ENCODE measurements at places on chromosomes 1 and 21.
A peak's percentile ranks its signal among the peaks of the same experiment; 100 is the strongest.

GRCh38 chr1:48070396-48070750 lies 73.2 kb upstream of the TRABD2B start:
- no peak for DNase-seq

DNA sequence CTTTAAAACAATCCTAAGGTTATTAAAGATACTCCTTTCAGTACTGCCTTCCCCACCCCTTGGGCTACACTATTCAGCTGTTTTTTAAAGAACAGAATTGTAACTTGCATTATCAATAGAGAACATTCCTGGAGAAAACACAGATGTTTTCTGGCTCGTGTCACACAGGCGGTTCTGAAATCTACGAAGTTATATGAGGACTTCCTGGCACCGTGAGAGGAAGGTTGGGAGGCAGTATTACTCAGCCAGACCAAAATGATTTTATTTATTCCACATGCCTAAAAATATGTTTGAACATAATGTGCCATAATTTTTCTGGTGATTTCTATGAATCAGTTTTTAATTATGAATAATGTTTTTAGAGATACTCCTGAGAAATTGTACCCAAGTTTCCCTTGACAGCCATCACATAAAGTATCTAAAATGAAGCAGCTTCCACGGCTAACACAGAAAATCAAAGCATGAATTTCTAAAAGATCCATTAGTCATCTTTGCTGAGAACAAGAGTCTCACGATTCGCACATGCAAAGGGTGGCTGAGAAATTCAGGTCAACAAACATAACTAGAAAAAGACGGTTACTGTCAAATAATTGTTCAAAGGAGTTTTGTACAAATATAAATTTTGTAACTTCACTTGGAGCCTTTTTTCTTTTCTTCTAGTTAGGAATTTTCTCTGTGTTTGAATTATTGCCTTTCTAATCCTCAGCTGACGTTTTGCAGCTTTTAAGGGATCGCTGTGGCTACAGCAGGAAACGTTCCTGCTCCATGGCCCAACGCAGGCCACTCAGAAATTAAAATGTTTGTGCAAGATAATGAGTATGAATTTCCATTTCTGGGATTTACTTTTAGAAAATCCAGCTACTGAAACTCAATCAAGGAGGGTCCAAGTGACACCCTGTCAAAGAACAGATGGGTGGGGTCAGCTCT lies 8.0 kb upstream of the SIM2 start:
- no peak for DNase-seq

DNA sequence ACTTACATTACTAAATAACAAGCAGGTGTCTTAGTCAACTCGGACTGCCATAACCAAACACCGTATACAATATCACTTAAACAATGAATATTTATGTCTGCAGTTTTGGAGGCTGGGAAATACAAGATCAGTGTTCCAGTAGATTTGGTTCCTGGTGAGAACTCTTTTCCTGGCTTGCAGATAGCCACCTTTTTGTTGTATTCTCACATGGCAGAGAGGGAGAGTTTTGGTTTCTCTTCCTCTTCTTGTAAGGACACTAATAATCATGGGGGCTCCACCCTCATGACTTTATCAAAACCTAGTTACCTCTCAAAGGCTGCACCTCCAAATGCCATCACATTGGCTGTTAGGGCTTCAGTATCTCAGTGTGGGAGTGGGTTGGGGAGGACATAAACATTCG lies 82.9 kb upstream of the CACYBP start:
- no peak for DNase-seq

DNA sequence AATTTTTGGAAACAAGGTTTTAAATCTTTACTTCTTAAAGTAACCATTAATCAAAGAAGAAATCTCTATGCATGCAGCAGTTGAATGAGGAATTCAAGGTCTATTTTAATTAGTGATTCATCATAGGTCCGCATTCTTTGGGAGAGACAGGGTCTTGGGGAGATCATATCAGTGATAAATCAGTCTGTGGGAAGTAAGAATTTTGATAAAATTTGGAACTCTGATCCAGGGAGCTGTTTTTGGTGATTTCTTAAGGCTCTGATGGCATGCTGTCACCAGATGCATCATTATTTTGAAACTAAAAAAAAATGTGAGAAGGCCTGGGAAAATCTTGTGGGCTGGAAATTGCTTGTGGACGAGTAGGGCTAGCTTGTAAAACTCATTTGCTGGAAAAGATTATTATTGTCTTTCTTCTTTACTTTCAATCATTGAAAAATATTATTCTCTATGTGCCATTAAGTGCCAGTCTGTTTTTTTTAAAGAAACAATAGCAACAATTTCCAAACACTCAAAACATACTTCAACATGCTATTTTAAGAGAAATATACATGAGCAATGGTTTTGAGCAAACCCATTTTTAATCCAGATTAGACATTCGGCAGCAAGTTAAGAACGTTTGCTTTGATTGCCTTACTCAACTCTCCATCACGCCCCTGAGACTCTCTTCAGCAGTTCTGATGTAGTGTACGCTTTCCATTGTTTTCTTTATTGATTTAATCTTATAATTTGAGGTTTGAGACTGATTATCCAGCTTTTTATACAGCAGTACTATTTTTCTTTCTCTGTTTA lies 62.6 kb downstream of the ZBTB18 start:
- DNase-seq: no peak

DNA sequence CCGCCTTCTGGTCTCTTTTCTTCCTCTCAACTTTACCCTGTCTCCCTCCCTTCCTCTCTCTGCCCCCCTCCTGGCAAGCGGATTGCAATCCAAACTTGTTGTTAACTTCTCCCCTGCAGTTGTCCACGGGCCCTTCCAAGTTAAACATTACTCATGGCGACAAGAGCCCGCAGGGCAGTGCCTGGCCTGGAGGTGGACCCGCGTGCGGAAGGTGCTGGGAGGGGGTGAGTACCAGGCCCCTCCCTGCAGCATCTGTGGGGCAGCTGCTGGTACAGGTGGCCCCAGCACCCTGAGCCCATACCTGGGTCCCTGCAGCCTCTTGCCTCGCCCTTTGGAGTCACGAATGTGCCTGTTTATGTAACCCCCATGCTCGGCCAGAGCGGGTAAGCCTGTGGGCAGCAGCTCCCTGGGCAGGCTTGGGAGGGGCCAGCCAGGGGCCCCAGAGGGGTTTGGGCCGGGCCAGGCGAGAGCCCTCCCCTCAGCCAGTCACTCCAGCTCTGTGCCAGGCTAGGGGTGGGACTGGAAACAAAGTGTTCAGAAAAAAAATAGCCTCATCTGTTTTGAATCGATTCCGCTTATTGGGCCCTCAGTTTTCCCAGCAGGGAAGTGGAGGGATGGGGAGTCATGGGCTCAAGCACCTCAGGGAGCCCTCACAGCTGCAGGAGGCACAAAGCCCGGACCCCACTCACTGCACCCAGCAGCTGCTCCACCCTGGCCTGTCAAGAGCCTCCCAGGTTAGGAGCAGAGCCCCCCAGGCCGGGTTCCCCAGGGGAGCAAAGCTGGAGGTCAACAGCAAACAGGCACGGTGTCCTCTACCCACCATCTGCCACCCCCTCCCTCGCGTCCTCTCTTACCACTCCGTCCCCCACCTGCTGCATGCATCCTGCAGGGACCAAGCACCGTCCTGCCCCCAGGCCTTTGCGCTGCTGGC lies 14.0 kb upstream of the FAAP20 start:
- DNase-seq: no peak

- DNase-seq: no peak
These were observed 17.7 kb downstream of the DDAH1 start for GRCh38 chr1:85447006-85447943.

DNA sequence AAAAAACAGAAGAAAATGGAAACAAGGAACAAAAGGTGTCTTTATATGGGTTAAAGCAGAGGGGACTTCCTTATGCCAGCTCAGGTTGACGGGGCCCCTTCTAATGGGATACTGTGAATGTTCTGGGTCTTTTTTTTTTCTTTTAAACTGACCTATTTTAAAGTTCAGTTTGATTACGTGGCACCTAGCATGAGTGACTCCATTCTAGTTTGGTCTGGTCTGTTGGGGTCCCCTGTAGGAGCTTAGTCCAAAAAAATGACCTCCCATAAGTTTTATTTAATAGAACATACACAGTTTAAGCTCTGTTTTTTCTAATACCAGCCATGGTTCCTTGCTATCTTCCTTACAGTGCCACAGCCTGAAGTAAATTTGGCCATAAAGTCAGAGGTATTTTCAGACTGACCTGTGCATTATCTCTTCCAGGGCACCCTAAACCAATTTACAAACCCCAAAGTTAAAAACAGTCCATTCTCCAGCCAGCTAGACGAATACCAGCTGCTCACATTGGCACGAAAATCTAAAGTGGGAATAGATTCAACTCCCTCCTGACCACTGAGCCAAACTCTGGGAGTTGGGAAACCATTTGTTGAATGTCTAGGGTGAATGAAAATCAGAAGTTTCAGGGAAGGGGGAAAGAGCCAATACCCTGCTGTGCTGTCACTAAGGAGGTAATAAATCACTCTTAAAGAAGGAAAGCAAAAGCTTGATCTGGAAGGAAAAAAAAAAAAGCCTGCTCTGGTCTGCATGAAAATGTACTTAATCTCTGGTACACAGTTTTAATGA lies 42.4 kb downstream of the AKNAD1 start:
- no peak for DNase-seq

GRCh38 chr1:172054172-172054571 lies 212.9 kb downstream of the DNM3 start:
- DNase-seq: no peak

DNA sequence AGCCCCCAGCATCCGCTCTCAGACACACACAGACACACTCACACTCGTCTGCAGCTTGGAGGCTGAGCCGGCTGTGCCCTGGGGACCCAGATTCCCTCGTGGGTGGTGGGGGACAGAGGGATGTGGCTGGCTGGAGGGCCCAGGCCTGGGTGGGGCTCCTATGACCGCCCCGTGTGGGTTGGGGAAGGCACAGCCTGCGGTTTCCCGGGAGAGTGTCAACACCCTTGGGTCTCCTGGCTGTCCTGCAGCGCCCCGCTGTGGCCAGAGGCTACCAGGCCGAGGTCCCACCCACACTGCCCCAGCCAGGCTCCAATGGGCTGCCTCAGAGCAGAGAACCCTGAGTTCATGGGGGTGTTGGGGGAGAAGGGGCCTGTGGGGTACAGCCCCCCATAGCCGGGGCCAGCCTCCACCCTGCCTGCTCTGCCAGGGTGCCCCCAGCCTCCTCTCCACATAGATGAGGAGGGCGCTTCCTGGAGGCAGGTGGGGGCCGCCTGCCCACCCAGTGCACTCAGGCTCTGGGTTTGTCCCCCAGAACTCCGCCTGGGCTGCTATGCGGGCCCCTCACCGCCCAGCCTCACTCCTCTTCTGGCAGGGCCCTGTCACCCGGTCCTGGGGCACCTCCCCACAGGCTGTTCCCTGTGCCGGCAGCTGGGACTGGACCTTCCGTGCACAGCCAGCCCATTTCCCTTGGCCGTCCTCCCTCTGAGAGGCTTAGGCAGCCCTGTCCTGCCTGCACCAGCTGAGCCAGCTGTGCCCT lies at the start of gene TTC34:
Gene TTC34 (minus strand): TSS at position 159 of the 757 bp plus-strand sequence. CDS start 866 bp downstream, outside the sequence.
- no peak for DNase-seq

- no peak for DNase-seq
These were observed 11.9 kb downstream of the COL6A1 start for GRCh38 chr21:45993210-45994085.

DNA sequence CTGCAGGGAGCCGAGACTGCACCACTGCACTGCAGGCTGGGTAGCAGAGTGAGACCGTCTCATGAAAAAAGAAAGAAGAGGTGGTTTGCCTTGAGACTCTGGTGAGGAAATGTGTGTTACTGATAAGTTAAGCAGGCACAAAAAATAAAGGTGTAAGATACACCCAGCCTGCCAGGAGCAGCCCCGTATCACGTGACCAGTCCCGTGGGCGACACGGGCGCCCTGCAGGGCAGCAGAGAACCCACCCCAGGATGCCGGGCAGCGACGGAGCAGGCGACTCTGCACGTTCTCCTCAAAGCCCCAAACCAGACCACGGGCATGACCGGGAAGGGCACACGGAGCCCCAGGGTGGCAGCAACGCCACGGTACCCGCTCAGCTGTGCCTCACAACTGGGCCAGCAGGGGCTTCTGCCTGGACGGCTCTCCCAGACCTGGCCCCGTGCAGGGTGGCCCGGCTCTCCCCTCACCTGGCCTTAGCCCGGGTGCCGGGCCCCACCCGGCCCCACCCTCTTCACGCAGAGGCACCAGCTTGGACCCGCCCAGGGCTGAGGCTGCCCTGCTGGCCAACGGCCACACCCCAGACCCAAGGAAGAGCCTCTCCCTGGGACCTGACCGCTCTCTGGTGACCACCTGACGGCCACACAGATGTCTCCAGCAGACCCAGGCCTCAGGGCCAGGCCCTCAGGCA lies 8.1 kb upstream of the TNFRSF4 start:
- no peak for DNase-seq

- peak; percentile 7 for DNase-seq
These were observed 1.2 kb downstream of the OR2T1 start for GRCh38 chr1:248404024-248404423.

GRCh38 chr1:117059334-117059677 lies 820 bp upstream of the TTF2 start:
- peak; percentile 70 for DNase-seq

DNA sequence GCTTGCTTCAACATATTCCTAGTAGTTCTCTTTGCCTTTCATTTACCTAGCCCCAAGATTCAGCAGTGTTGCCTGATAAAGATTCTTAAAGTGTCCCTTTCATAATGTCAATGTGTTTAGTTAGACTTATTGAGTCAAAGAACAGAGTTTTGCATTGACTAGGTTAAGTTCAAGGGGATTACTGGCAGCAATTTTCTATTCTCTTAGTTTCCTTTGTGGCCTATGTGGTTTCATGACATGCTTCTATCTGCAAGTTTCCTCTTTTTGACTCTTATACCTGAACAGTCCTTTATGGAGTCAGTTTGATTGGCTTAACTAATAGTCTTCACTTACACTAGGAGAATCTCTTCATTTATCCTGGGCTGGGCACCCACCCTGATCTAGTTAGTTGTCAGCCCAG lies 151.3 kb downstream of the ADGRL4 start:
- peak; percentile 84 for DNase-seq

DNA sequence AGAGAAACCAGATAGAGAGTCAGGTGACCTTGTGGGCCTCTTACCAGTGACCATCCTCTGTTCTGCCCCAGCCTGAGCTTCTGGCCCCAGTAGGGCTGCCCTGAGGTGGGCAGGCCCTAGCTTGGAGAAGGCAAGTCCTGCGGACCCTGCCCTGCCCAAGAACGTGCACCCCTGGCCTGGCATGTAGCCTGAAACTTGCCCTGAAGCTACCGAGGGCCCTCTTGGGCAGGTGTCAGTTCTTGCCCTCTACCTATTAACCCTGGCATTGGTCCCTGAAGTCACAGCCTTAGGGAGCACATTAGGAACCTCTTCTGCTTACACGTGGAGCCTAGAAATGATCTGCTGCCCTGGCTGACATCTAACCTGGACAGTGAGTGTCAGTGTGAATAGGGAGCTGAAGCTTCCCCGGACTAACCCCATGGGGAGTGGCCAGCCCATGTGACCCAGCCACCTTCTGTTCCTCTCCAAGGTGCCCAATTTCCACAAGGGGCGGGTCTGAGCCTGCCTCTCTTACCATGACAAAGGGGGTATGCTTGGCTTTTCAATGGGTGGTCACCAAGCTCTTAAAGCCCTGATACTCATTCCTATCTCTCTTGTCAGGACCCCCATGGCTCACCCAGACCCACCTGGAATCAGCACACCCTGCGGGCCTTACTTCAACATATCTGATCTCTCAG lies 163.0 kb downstream of the ZSCAN20 start:
- DNase-seq: no peak

GRCh38 chr21:28636752-28637691 lies 355.7 kb downstream of the LTN1 start:
- no peak for DNase-seq

GRCh38 chr1:197106869-197107268 lies 39.6 kb downstream of the ASPM start:
- DNase-seq: no peak

GRCh38 chr1:19485362-19486187 lies at the start of gene CAPZB:
Gene CAPZB, minus strand, starts transcription at chr1:19485539. Its CDS starts 101 bp downstream, at chr1:19485438.
- peak; percentile 79 for DNase-seq

- DNase-seq: peak; percentile 40
These were observed 5.9 kb downstream of the USP24 start for GRCh38 chr1:55209247-55209646.

GRCh38 chr1:221117548-221117951 lies 238.3 kb downstream of the HLX start:
- DNase-seq: no peak

Measured in Kasumi-1 (cell line).